Activated CD8-positive, alpha-beta T cell treated with anti-CD3 and anti-CD28 coated beads, Interleukin-2, amount 10 ng/mL, durations not matched to agents 7 days and 5 days (primary cell): ENCODE measurements at places on chromosomes 13 and 19. TPM values are rescaled to one million over a fixed set of nuclear protein-coding genes. Genes with fewer than 3 reads are reported as not detected.

Gene CADM4
- 0.10 TPM for total RNA-seq

Gene TYROBP
- total RNA-seq, result 0.71 TPM

DNA sequence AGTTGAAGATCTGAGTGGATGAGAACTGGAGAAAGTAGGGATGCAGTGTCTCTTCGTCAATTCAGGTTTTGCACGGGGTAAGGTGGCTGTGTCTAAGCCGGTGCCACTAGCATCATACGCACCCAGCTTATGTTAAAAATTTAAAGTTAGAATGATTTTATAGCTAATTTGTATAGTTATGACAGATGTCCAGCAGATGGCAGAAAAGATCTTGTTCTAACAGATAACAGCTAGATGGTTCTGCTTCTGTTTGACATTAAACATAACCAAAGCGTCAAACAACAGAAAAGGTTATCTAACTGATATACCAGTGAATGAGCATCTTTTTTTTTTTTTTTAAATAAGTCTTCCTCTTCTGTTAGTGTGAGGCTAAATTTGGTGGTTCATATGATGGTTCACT, 18.8 kb upstream of the EDDM13 start:
- peaks cover 5% of the 10 kb centered on the region for H3K4me1 ChIP-seq
- H3K4me3 ChIP-seq, result no peak overlapping the region
- no peak for DNase-seq
- no peak overlapping the region for H3K27ac ChIP-seq
- H3K27me3 ChIP-seq, result no peaks in the 10 kb centered on the region

DNA sequence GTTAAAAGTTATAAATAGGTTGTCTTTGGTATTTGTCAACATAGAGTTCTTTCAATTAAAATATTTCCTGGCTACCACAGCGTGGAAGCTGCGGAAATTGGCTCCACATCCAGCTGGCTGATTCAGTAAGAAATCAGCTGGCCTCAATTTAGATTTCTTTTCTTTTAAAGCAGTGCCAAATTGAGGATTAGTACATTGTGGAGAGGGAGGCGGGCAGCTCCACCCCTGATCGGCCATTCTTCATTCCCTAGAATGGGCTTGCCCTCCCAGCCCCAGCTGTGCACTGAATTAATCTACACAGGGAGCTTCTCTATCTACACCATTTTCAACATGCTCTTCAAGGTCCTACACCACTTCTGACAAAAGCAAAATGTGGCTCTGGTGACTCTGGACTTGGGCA, 624.8 kb downstream of the DACH1 start:
- H3K4me3 ChIP-seq, result no peak overlapping the region
- no peak for DNase-seq
- H3K4me1 ChIP-seq, result no peaks in the 10 kb centered on the region
- H3K36me3 ChIP-seq, result no peaks in the 10 kb centered on the region

DNA sequence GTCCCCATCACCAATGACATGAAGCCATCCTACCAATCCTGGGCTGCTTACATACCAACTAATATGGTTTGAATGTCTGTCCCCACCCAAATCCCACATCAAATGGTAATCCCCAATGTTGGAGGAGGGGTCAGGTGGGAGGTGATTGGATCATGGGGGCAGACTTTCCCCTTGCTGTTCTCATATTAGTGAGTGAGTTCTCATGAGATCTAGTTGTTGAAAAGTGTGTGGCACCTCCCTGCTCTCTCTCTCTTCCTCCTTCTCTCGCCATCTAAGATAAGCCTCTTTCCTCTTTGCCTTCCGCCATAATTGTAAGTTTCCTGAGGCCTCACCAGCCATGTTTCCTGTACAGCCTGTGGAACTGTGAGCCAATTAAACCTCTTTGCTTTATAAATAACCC, 53.6 kb upstream of the FAM124A start:
- H3K27me3 ChIP-seq, result peaks cover 17% of the 10 kb centered on the region
- DNase-seq, result no peak
- H3K27ac ChIP-seq, result no peak overlapping the region
- no peaks in the 10 kb centered on the region for H3K4me1 ChIP-seq

GRCh38 chr13:50794226-50794625, 49.3 kb downstream of the DLEU7 start:
- H3K36me3 ChIP-seq, result no peaks in the 10 kb centered on the region
- no peak overlapping the region for H3K4me3 ChIP-seq
- peaks cover 5% of the 10 kb centered on the region for H3K4me1 ChIP-seq
- H3K27ac ChIP-seq, result no peak overlapping the region

GRCh38 chr13:36030670-36031331, 100.4 kb downstream of the DCLK1 start:
- H3K36me3 ChIP-seq, result no peaks in the 10 kb centered on the region
- no peak overlapping the region for H3K4me3 ChIP-seq
- no peak for DNase-seq

DNA sequence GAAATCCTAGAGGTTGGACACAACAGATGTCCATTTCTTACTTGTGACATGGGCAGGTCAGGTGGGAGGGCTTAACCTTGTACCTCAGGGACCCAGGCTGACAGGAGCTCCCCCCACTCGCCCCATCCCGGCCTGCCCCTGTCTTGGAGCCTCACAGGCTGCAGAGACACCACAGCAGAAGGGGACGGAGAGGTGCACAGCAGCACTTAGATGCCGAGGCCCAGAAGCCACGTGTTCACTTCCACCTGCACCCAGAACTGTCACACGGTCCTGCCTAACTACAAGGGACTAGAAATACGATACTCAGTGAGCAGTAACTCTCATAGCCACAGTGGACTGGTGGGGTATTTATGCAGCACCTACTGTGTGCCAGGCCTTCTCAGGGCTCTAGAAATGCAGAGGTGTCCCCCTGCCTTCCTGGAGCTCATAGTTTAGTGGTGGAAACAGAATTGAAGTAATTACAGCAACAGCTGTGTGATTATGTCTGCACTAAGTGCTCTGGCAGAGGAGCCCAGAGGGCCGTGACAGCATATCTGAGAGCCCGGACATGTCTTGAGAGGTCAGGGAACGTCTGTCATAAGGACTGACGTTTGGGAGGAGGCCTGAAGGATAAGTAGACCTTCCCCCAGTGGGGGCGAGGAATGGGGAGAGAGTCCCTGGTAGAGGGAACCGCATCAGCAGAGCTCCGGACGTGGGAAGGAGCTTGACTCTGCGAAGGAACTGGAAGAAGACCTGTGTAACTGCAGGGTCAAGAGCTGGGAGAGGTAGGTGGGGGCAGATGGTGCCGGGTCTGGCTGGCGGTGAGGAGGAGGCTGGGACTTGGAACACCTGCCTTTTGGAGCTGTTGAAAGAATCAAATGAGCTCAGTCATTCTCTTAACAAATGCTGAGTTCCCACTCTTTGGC, 130.0 kb downstream of the SIPA1L3 start:
- no peaks in the 10 kb centered on the region for H3K36me3 ChIP-seq
- DNase-seq, result no peak
- H3K4me3 ChIP-seq, result no peak overlapping the region
- H3K27me3 ChIP-seq, result no peaks in the 10 kb centered on the region
- no peak overlapping the region for H3K27ac ChIP-seq
- H3K4me1 ChIP-seq, result no peaks in the 10 kb centered on the region

- no peaks in the 10 kb centered on the region for H3K27me3 ChIP-seq
- DNase-seq, result no peak
- H3K36me3 ChIP-seq, result no peaks in the 10 kb centered on the region
- H3K27ac ChIP-seq, result no peak overlapping the region
- H3K4me1 ChIP-seq, result no peaks in the 10 kb centered on the region
Measured at GRCh38 chr13:66974174-66974573, 256.0 kb downstream of the PCDH9 start.

- DNase-seq, result no peak
- peaks cover 11% of the 10 kb centered on the region for H3K27me3 ChIP-seq
- no peaks in the 10 kb centered on the region for H3K4me1 ChIP-seq
- no peak overlapping the region for H3K27ac ChIP-seq
- no peaks in the 10 kb centered on the region for H3K36me3 ChIP-seq
Measured at GRCh38 chr13:60351855-60352615, 45.0 kb upstream of the TDRD3 start.

GRCh38 chr19:2083174-2083854, 12.8 kb downstream of the MOB3A start:
- H3K27ac ChIP-seq, result peak overlapping the region; percentile 98
- H3K4me3 ChIP-seq, result peak overlapping the region; percentile 99
- peaks cover 81% of the 10 kb centered on the region for H3K36me3 ChIP-seq
- H3K4me1 ChIP-seq, result peaks cover 64% of the 10 kb centered on the region
- H3K27me3 ChIP-seq, result no peaks in the 10 kb centered on the region

GRCh38 chr19:30696514-30696913, 324.3 kb downstream of the ZNF536 start:
- H3K36me3 ChIP-seq, result no peaks in the 10 kb centered on the region
- no peak overlapping the region for H3K27ac ChIP-seq
- H3K27me3 ChIP-seq, result peaks cover 19% of the 10 kb centered on the region
